Stimulated activated CD4-positive, alpha-beta T cell treated with anti-CD3 and anti-CD28 coated beads, Interleukin-2, amount 100 ng/mL, for 48 hours (primary cell): ENCODE measurements at places on chromosomes 4 and X.

DNA sequence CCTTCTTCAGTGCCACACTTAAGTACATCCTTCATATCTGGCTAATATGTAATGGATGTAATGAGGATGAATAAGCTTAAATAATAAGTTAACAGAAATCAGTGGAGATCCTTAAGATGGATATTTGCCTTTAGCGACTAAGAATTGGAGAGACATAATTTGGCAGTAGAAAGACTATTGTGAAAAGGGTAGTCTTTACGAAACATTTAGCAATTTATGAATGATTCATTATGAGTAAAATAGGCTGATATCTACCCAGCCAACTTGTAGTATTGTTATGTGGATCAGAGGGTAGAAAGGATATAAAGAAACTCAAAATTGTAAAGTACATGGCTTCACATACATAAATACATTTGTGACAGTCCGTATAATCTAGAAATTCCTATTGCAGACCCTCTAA is 2371.8 kb downstream of the PCDH7 start:
- no peak for DNase-seq

GRCh38 chr4:85152480-85152879 is 186.0 kb upstream of the WDFY3 start:
- no peak for DNase-seq

- DNase-seq = peak; percentile 36
Observed at GRCh38 chrX:136162827-136163570, 15.7 kb downstream of the FHL1 start.

- DNase-seq = no peak
Observed at GRCh38 chrX:39782276-39782675, 315.5 kb downstream of the BCOR start.

DNA sequence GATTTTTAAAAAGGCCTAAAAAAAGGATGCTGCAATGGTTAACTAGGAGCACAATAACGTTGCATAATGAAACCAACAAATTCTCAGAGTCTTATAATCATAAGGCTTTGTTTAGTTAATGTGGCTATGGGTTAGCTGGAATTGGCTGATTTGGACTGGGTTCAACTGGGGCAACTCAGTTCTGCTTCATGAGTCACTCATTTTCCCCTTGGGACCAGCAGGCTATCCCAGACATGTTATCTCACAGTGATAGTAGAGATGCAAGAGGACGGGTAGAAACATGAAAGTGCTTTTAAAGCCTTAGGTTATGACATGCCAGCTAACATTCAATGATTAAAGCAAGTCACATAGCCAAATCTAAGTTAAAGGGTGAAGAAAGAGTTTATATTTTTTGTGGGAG is 189.2 kb upstream of the GK2 start:
- DNase-seq = no peak

- no peak for DNase-seq
Observed at GRCh38 chr4:42871671-42872290, 20.7 kb upstream of the GRXCR1 start.

DNA sequence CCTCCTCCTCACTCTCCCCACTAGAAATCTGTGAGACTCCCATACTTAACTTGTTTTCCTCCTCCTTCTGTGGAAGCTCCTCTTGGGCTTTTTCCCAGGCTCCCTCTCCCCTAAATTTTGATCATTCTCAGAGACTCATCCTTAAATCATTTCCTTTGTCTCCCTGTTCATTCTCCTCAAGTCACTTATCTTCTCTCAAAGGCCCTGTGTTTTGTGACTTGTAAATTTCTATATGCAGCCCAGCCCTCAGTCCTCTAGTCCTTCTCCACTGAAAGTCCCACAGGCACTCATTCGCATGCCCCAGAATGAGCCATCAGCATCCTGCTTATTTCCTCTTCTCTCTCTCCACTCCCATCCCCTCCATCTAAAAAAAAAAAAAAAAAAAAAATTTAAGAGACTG is 171.8 kb downstream of the SOWAHB start:
- no peak for DNase-seq

DNA sequence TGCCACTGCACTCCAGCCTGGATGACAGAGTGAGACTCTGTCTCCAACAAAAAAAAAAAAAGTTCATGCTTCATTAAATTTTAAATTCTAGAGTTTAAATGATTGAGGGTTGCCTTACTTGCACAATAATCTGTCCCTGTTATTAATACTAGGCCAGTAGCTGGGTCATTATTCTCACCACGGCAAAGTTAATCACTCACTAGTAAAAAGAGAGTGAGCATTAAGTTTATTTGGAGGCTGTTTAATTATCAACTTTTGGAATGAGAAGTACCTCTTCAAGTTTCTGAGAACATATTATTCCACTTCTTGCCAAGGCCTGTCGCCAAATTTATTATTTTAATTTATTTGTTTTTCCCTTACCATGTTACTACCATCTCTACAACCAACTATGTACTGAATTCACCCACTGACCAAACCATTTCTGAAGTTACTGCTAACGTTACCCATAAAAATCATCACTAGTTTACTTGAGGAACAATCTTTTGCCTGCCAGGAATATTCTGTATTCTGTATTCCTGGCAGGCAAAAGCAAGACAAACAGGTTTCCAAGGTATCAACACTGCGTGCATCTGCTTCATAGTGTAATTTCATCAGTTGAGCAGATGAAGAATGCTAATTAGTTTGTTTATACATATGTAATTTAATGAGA is 26.5 kb downstream of the GUCY1A1 start:
- DNase-seq = no peak

GRCh38 chr4:63788271-63788670 is 621.0 kb downstream of the TECRL start:
- DNase-seq = no peak

- no peak for DNase-seq
Observed at GRCh38 chr4:163063891-163064290, 102.8 kb downstream of the NAF1 start.
